Smooth muscle cell of bladder (primary cell): ENCODE measurements at places on chromosomes 12 and 14. TPM values are rescaled to one million over a fixed set of nuclear protein-coding genes. Genes with fewer than 3 reads are reported as not detected.

The USP44 gene
- total RNA-seq, result 6.0 and 13.8 TPM in 2 replicates

The NTF3 gene
- total RNA-seq, result 0.09 and 0.28 TPM in 2 replicates

The MAP3K9 gene
- 0.09 and 0.14 TPM in 2 replicates for total RNA-seq

The STRN3 gene
- 71.7 and 74.7 TPM in 2 replicates for total RNA-seq

The ARG2 gene
- total RNA-seq, result 2.6 and 3.1 TPM in 2 replicates

The CMKLR1 gene
- 0.09 and 0.14 TPM in 2 replicates for total RNA-seq

The GYS2 gene
- total RNA-seq, result not detected in 2 replicates

The AKAP3 gene
- total RNA-seq, result 0.85 and 1.5 TPM in 2 replicates

The CCDC175 gene
- not detected in 2 replicates for total RNA-seq

The CACNA1C gene
- 5.0 and 10.1 TPM in 2 replicates for total RNA-seq

The ENDOU gene
- not detected in 2 replicates for total RNA-seq

The KRT75 gene
- not detected in 2 replicates for total RNA-seq
